Epithelial cell of proximal tubule (primary cell): ENCODE measurements at places on chromosomes 1 and 21. TPM values are rescaled to one million over a fixed set of nuclear protein-coding genes. Genes with fewer than 3 reads are reported as not detected.

- DNase-seq: no peak
Observed at GRCh38 chr21:41373763-41374162, 11.9 kb downstream of the MX2 start.

The IL20 gene
- not detected in 2 replicates for total RNA-seq

The ARTN gene
- total RNA-seq: 2.0 and 14.1 TPM in 2 replicates

DNA sequence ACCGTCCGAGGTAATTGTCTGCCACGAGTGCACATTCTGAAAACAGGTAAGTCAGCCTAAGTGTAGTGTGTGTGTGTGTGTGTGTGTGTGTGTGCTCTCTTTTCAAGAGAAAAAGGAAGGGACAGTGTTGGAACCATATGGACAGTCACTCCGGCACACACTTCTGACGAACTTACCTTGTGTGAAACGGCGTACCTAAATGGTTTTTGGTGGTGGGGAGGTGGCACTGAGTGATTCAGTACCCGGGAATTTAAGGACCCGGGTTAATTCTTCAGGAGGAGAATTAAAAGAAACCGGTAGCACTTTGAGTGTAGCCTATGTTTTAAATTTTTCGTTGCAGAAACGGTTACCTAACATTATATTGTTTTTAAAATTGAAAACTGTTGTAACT is 286 bp downstream of the ODR4 start:
- no peak for DNase-seq

DNA sequence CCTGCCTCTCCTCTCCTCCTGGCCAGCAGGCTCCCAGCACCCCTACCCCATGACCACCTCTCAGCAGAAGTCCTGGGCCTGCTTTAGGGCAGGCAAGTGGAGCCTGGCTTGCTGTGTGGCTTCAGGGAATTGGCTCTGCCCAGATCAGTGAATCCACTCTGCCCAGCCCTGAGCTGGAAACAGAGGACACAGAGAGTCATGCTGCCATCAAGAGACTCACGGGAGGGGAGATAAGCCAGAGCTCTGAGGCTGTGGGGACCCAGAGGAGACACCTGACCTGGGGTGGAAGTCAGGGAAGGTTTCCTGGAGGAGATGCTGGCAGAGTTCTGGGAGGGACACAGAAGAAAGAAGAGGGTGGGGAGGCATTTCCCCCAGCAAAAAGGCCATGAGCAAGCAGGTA is 54.2 kb downstream of the GLIS1 start:
- no peak for DNase-seq

The CR1L gene
- total RNA-seq: not detected in 2 replicates

GRCh38 chr1:232538224-232538942 is 91.5 kb downstream of the SIPA1L2 start:
- DNase-seq: peak; percentile 83

DNA sequence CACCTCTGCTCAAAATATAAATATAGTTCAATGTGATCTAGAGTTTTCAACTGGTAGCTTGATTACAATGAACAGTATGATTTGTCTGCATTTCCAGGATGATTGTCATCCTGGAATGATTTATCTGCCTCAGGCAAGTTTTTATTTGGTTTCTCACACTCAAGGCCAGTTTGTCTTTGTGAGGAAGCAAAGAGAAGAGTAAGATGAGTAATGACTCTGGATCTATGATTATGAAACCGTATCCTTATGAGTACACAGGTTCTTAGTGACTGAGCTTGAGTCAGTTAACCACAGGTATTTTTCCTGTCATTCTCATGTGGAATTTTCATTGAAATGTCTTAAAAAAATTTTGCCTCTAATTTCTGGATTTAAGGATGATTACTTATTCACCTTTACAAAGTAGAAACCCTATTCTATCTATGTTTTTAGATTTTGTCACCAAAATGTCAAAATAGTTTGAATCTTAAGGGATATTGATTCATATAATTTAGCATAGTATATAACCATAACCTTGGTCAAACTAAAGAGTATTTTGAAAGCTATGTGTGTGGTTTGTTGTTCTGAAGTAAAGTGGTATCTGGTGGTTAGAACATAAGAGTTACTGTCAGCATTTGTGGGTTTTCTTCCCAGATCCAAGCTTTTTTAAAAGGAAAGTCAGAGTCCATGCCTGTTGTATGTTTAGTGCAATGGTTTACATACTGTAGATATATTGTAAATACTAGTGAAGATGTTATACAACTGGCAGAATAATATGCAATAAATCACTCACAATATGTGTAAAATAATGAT is 145.0 kb downstream of the RASAL2 start:
- DNase-seq: peak; percentile 99

GRCh38 chr1:45677751-45678245 is 8.5 kb downstream of the GPBP1L1 start:
- no peak for DNase-seq

DNA sequence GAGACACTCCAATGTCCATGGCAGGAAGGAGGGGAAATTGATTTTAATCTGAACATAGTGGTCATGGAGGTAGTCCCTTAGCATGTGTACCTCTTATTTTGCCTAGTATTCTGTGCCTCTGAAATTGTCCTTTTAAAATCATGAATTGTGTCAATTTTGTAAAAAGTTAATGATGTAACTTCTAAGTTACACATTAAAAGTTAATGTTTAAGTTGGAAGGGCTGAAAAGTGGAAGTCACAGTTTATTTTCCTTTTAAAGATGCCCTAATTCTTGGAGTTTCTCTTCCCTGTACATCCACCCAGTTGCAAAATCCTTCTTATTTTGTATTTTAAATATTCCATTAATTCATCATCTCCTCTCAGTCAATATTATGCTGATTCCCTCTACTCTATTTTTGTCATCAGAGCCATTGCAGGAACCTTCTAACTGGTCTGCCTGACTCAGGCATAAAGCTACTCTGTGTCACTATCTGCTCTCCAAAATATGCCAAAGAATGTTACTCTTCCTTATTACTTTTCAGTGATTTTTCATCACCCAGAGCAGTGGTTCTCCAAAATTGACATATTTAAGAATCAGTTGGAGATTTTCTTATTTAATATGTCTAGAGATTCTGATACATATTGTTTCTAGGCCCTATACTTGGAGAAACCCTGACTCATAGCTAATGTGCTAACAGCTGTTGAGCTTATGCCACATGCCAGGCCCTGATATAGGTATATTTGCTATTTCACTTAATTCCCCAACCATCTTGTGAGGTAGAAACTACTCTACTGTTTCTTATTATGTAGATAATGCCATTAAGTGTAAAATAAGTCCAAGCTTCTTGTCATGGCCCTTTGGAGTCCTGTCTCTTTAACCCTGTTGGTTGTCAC is 5.1 kb downstream of the HOOK1 start:
- peak; percentile 46 for DNase-seq

DNA sequence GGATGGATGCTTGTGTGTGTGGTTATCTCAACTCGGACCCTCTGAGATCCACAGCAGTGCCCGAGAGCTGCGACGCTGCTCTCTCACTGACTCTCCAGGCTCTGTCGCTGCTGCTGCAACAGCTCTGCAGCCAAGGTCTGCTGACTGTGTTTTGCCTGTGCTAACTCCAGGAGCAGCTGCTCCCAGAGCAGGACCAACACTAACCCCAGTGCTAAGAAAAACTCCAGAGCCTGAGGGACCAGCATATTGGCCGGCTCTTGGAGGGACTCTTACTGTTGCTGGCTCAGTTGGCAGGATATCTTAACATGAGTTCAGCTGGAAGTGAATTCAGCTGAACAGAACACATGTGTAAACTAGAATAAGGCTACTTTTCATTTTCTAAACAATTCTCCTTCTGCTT is 4.4 kb downstream of the LCE2C start:
- DNase-seq: no peak

- DNase-seq: no peak
Observed at GRCh38 chr1:44417351-44418021, 12.4 kb downstream of the RNF220 start.

- DNase-seq: no peak
Observed at GRCh38 chr1:182080955-182081582, 19.6 kb upstream of the ZNF648 start.

- no peak for DNase-seq
Observed at GRCh38 chr1:172342584-172343239, 77.8 kb upstream of the C1orf105 start.

- no peak for DNase-seq
Observed at GRCh38 chr1:20640183-20640597, 6.9 kb downstream of the PINK1 start.

The SPRR1B gene
- 0.75 TPM in 1 of 2 replicates, not detected in the other for total RNA-seq

- DNase-seq: no peak
Observed at GRCh38 chr1:107829036-107829770, 135.8 kb downstream of the VAV3 start.

DNA sequence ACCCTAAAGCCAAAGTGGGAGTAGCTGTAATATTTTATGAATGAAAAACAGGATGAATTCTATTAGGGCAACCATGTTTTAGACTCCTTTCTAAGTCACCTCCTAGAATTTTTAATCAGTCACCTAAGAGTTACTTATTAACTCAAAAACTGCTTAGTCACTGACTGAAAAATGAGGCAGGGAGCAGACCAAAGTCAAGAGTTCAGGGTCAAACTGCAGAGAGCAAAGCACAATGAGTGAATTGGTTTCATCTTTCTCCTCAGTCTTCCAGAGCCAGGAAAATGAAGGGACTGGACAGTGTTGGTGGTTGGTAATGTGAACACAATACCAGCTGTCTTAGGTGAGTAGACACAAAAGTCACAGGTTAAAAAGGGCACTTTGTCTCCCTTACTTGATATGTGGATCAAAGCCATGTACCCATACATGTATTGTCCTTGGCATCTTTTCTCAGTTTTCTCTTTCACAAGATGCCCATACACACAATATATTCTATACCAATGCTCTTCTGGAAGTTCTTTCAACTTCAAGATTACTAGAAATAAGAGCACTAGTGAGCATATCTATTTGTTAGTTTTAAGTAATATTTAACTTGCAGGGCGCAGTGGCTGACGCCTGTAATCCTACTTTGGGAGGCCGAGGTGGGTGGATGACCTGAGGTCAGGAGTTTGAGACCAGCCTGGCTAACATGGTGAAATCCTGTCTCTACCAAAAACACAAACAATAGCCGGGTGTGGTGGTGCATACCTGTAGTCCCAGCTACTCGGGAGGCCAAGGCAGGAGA is 42.2 kb downstream of the ATP1B1 start:
- DNase-seq: peak; percentile 56

The RORC gene
- not detected in 2 replicates for total RNA-seq

The GRHL3 gene
- total RNA-seq: 3.6 and 9.9 TPM in 2 replicates

DNA sequence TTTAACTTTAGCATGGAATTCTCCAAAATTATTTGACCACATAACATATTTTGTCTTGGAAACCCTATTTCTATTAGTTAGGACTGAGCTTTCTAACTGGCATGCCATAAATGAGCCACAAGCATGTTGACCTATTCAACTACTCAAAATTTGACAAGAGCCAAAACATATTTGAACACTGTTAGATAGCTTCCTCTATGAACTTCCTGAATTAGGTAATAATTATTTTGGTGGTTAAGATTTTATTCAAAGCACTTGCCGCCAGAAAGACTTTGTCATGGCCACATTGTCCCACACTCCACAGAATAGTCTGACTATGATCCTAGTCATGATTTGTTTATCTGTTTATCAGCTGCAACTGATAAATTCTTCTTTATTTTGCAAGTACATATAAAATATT is 23.1 kb upstream of the CTPS1 start:
- DNase-seq: no peak

The MEX3A gene
- total RNA-seq: 14.8 and 19.0 TPM in 2 replicates

DNA sequence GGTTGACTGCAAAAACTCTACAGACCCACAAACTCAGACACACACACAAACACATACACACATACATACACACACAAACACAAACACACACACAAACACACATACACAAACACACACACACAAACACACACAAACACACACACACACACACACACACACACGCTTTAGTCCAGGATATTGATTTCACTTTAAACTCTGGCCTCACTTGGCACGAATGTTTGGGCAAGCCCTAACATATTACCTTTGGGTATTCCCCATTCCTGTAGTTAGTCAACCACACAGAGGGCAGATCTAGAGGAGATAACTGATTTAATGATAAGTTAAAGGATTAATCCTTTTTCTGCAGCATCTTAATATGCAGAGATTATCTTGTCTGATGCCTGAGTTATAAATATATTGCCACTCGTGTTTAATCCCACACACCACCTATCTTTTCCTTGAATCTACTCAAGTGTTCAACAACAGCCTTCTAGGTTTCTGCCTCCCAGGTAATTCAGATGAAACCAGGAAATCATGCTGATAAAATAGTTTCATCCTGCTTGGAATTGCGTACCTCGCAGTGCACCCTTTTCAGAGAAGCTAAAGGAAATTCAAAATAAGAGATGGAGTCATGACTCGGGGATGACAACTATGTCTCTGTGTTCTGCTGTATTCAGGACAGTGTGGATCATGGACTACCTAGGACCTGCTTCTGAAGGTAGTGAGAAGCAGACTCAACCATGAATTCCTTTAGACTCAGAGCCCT is 14.5 kb upstream of the RUNX1 start:
- no peak for DNase-seq

DNA sequence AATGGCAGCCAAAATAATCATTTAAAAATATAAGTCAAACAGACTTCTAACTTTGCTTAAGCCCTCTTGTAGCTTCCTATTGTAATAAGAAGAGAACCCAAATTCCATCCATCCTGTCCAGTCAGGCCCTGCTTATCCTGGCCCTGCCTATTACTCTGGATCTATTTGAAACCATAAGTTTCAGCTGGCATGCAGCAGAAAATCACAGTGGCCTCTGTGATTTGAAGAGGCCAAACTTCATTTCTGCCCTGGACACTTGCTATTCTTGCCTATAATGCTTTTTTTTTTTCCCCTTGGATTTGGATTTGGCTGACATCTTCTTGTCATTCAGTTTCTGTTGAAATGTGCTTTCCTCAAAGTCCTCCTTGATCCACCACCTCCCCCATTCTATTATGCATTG is 642.8 kb downstream of the USP25 start:
- no peak for DNase-seq

The ALX3 gene
- not detected in 2 replicates for total RNA-seq
